ENCODE measurements at places on chromosomes 1 and 21.

DNA sequence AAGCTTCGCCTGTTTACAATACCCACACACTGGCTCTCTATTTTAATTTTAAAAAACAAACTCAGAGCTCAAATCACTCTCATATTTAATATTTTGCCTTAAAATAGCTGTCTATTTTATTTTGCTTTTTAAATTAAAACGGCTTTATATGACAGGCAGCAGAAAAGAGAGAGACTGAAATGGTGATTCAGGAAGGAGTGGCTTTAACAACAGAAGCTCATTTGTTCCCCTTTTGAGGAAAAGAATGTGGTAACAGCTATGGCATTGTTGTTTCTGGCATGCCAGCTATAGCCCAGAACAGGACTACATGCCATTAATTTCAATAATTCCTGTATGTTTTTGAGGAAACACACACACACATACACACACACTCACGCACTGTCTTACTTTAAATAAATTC, 234.2 kb upstream of the PTBP2 start:
- DNase-seq: no peak

GRCh38 chr21:25963181-25963580, 207.4 kb downstream of the APP start:
- no peak for DNase-seq

DNA sequence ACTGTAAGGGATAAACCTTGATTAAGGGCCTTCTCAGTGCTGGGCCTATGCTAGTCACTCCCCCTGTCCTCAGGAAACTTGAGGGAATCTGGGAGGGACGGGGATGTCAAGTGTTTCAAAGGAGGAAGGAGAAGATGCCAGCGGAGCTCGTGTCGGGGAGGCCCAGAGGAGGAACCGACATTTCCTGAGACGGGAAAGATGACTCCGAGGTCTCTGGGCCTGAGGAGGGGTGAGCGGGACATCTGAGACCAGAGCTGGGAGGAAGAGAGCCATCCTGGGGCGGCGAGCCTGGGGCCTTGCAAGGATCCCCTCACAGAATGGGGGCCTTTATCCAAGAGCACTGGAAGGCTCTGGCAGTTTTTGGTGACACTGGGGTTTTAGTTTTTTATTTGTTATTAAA, 10.4 kb downstream of the SLC66A1 start:
- DNase-seq: no peak

GRCh38 chr1:72516264-72516663, 233.9 kb upstream of the NEGR1 start:
- DNase-seq: no peak

GRCh38 chr1:157776971-157777391, at the start of gene FCRL2:
Gene FCRL2 (minus strand): TSS chr1:157777132. CDS start chr1:157777073, 59 bp downstream.
- no peak for DNase-seq

DNA sequence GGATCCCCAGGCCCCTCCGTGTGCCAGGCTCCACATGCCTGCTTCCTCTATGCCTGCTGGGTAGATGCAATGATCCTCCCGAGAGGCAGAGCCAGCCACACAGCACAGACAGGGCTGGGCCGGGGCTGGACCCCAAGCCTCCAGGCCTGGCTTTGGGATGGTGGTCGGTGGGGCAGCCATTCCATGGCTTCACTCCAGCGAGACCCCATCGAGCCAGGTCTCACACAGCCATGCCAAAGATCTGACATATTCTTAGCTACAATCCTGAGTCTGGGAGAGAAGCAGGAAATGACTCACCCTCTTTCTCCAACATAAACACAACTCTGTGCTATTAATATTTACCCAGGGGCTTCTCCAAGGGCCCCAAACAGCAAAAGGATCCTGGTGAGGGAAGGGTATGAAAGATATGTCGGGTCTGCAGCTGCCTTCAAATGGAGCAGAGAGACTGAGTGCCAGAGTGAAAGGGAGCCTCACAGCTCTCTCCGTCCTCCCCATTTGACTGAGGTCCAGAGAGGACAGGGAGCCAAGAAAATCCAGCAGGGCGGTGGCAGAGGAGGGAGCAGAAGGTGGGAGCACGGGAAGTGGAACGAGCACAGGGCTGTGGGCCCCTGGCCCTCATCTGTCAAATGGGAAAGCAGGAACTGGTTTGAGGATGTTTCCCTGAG, 639.5 kb downstream of the MATN1 start:
- no peak for DNase-seq

GRCh38 chr1:205237526-205238484, 10.1 kb downstream of the TMCC2 start:
- peak; percentile 59 for DNase-seq

DNA sequence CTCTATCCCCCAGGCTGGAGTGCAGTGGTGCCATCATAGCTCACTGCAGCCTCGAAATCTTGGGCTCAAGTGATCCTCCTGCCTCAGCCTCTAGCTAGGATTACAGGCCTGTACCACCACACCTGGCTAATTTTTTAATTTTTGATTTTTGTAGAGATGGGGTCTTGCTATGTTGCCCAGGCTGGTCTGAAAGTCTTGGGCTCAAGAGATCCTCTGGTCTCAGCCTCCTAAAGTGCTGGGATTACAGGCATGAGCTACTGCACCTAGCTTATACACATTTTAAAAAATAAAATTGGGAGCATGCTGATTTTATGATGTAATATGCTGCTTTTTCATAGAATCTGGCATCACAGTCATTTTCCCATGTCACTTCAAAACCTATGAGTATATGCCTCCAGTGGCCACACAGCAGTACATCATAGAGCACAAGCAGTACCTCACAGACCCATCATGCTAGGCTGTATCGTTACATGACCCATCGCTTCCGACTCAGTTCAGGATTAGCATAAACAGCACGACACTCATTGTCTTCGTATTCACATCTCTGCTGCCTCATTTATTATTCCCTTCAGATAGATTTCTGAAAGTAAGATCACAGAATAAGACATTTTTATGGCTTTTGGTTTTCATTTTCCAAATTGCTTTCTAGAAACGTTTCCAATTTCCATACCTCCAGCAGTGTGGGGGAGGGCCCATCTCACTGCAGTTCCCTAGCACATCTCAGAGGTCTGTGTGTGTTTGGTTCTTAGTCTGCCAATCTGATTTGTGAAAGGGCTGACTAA, 35.9 kb upstream of the CCSAP start:
- DNase-seq: no peak

GRCh38 chr1:17684810-17685209, 70.3 kb upstream of the ACTL8 start:
- DNase-seq: no peak

DNA sequence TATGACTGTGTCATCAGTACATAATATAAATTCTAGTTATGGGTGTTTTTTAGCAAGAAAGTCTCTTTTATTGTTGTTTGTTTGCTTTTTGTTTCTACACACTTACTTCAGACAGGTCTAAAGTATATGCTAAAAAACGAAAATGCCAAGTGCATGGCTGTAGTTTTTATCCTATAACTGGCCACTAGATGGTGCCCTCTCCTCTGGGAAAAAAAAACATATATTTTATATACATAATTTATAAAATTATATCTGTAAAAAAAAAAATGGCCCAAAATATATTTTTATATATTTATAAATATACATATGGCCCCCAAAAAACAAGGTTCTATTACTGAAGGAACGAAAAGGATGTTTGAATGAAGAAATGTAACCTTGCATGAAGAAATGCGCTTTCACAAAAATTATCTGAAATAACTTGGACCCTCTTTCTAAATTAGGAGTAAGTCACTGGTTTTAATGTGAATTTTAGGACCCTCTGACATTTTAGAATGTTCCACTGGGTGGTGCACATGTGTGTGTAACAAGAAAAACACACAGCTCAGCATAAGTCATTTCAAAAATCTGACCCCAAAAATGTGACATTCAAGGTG, 93.5 kb downstream of the TTLL7 start:
- peak; percentile 22 for DNase-seq

DNA sequence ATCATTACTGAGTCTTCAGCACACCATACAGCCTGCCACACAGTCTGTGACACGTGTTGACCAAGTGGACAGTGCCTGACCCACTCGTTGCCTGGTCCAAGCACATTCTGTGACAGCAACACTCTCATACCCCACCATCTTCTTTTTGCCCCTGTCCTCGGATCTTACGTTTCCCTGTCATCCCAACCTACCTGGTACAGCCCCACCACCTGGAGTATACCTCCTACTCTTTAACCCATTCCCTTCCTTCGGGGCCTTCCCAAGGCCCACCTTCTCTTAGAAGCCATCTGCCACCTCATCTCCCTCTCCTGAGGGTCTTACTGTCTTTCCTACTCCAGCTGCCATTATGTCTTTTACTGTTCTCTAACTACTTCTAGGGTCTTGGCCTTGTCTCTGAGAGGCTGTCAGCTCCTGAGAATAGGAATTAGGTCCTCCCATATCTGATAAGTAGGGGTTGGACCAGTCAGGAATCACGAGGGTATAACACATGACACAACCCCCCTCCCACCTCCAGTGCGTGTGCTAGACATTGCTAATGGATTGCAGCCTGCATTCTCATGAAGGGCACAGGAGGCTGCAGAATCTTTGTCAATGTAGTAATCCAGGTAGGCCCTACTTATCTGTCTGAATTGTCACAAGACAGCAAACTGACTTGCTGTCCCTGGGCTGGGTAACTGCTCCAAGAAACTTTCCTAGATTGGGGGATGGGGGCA, 13.0 kb downstream of the GRHL3 start:
- no peak for DNase-seq

- DNase-seq: no peak
Measured at GRCh38 chr1:199151634-199152425, 513.0 kb downstream of the PTPRC start.

- DNase-seq: no peak
Measured at GRCh38 chr1:160829766-160830165, 32.9 kb downstream of the CD244 start.

DNA sequence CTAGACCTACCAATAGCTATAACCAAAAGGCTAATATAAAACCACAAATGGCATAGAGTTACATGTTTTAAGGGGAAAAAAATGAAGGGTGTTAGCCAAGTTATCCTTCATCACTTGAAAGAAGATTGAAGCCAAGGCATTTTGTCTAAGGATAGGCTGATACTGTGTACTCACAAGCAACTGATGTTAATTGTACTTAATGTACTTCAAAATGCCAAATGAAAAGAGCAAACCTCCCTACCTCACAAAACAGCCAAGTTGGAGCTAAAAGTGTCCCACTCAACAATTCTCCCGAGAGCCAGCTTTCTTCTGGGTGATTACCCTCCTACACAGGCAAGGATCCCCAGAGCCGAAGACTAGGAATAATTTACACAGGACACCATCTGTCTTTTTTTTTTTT, 4.4 kb upstream of the IGSF3 start:
- no peak for DNase-seq

DNA sequence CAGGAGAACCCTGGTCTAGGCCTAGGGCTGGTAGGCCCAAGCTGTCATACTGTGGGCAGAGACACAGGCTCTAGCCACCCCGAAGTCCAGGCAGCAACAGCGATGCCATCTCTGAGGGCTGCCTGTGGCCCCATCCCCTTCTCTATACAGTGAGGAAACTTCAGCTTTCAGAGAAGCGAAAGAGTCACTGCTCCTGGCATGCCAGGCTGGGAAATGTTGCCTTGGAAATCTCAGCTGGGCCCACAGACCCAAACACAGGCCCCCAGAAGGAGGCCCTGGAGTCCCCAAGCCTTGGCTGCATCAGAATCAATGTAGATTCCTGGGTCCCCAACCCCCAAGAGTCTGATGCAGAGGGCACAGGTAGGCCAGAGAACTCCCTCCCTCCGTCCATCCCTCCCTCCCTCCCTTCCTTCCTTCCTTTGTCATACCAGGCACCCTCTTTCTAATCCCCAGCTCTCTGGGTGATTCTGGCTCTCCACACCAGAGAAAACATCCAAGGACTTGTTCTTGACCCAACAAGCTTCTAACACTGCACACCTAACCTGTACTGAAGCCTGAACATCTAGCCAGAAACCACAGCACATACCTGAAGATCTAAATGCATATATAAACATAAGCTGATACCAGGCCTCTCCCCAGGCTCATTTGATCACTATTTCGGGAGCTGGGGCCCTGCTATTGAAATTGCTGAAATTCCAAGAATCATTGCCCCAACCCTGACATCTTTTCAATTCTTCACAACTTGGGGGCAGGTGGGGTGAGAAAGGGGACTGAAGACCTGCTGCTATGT, 143.2 kb upstream of the EDN2 start:
- DNase-seq: no peak

DNA sequence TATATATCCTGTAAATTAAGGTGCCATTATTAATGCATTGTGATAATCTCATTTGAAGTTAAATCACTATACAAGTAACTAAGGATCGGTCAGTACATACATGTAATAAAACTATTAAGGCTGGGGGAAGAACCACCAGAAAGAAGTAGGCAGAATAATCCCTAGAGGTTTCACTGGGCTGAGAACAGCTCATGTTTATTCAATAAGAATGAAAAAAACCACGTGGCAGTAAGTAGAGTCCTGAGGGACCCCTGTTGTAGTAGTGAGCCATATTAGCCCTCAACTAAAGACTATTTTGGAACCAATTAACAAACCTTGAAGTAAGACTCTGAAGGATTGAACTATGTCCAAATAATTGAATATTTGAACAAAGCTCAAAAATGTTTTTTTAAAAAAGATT, 46.9 kb upstream of the ADAM30 start:
- no peak for DNase-seq

GRCh38 chr1:235943581-235944114, 76.9 kb upstream of the LYST start:
- no peak for DNase-seq

GRCh38 chr1:6223617-6224016, 12.1 kb downstream of the ICMT start:
- no peak for DNase-seq

DNA sequence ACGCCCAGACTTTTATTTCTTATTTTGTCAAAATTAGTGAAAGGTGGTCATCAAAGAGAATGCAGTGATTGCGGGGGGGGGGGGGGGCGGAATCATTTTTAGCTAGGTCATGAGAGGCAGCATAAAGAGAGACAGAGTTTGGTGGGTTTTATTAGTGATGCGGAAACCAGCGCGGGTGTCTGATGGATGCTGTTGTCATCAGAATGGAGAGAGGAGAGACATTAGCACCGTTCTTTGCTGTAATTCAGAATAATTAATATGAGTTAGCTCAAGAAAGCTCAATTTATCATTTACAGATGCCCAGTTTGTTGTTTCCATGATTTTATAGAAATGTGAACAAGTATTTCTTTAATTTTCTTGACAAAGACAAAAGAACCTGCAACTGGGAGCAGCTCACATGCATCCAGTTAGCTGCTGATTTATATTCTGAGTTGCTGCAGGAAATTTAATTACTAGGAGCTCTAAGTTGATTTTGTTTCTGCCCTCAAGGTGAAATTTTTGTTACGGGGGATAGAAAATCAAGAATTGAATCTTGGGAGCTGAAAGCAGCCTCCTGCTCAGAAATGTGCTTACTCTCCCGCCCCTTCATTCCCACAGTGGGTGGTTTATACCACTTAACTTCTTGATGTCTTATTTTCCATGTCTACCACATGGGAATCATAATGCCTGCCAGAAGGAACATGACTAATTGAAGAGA, 133.4 kb upstream of the MAP1LC3C start:
- DNase-seq: no peak

DNA sequence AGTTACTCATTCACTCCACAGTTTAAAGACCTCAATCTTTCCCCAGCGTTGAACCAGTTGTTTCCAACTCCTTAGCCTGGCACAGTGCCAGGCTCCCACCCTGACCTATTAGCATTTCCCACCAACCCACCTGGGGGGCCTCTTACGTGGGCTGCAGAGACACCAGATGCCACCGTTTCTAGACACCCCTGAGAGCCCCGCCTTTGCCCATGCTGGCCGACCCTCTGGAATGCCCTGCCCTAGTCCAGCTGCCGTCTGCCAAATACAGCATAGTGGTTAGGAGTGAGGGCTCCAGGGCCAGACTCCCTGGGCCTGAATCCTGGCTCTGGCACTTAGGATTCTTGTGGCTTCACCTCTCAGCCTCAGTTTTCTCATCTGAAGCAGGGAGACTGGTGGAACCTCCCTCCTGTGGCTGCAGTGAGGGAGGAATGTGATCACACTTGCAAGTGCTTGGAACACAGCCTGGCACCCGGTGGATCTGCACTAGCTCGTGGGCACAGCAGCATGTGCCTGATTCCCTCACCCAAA, 65.2 kb downstream of the TMCO4 start:
- DNase-seq: no peak
